Large intestine (tissue), 12 donors: ENCODE measurements at places on chromosomes 16 and 17. TPM values are rescaled to one million over a fixed set of nuclear protein-coding genes. Genes with fewer than 3 reads are reported as not detected.

DNA sequence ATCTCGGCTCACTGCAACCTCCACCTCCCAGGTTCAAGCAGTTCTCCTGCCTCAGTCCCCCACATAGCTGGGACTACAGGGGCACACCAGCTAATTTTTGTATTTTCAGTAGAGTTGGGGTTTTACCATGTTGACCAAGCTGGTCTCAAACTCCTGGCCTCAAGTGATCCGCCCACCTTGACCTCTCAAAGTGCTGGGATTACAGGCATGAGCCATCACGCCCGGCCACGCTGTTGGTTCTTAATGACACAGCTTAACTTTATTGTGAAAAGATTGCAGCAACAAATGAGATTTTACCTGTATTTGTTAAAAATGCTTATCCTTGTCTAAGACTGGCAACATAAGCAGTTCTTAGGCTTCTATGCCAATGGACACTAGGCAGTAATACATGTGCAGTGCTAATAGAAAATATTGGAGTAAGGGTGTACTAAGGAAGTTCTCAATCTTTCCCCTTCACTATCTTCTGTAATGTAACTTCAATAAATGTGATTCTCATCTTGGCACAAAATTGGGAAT is 2.9 kb downstream of the UBB start:
- no peaks in the 10 kb centered on the region for H3K27me3 ChIP-seq
- peak overlapping the region; percentile 21 for H3K4me3 ChIP-seq
- peaks cover 24% of the 10 kb centered on the region for H3K4me1 ChIP-seq
- no peak for DNase-seq
- peaks cover 24% of the 10 kb centered on the region for H3K36me3 ChIP-seq
- H3K27ac ChIP-seq, result no peak overlapping the region

- H3K27me3 ChIP-seq, result no peaks in the 10 kb centered on the region
- no peak overlapping the region for H3K4me3 ChIP-seq
- H3K4me1 ChIP-seq, result no peaks in the 10 kb centered on the region
- no peak for DNase-seq
- no peak overlapping the region for H3K27ac ChIP-seq
Measured at GRCh38 chr16:59210955-59211541, 476.9 kb upstream of the GOT2 start.

- no peaks in the 10 kb centered on the region for H3K36me3 ChIP-seq
- DNase-seq, result no peak
- H3K27me3 ChIP-seq, result peaks cover 3% of the 10 kb centered on the region
- no peaks in the 10 kb centered on the region for H3K4me1 ChIP-seq
- no peak overlapping the region for H3K27ac ChIP-seq
- H3K4me3 ChIP-seq, result no peak overlapping the region
Measured at GRCh38 chr16:50428116-50428515, 59.3 kb upstream of the BRD7 start.

DNA sequence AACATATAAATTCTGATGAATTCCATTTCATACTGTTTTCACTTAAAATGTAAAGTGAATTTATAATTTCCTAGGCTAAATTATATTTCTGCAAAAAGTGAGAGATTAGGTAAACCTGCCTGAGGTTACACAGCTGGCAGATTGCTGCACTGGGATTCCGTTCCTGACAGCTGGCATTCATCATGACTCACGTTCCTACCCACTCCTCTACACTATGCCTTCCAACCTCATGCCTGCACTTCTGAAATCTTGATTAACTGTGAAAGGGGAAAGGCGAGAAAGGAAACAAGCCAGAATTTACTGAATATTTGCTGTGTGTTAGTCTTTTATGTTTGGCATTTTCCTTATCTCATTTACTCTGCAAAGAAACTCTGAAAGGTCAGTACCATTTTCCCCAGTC is 73.3 kb upstream of the MON1B start:
- H3K27me3 ChIP-seq, result no peaks in the 10 kb centered on the region
- no peaks in the 10 kb centered on the region for H3K4me1 ChIP-seq
- DNase-seq, result no peak
- H3K36me3 ChIP-seq, result no peaks in the 10 kb centered on the region

DNA sequence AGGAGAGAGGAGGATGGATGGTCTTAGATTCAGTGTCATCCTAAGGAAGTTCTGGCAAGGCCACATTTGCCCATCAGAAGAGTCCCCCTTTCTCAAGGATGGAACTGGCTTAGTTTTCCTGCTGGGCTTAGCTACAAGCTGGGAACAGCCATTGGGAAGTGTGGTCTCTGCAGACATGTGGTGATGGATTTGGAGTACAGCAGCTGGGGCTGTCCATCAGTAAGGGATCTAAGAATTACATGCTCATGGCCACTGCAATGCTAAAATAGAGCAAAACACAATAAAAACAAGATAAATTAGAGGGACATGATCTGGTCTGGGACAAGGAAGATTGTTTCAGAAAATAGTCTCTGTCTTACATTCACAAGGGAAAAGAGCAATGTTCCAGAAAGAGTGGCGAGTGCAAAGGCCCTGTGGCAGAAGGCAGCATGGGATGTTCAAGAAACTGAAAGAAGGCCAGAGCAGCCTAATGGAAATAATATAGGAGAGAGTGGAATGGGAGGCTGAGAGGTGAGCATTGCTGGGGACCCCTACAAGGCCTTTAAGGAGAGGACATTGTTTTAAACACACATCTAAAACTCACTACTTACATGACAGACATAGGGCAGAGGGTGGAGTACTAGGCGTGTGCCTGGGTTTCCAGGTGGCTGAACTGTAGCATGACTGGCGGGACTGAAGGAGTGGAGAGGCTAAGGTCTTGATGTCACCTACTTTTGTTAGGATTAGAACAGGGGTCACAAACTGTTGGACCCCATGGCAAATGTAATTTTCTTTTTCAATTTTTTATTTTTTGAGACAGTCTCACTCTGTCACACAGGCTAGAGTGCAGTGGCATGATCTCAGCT is 17.0 kb upstream of the TOX3 start:
- peaks cover 36% of the 10 kb centered on the region for H3K4me1 ChIP-seq
- no peak overlapping the region for H3K4me3 ChIP-seq
- H3K27me3 ChIP-seq, result no peaks in the 10 kb centered on the region

WDR59 gene
- polyA plus RNA-seq, result 66.8 TPM

ST6GALNAC2 gene
- 3.9 TPM for polyA plus RNA-seq

CASKIN1 gene
- 0.96 TPM for polyA plus RNA-seq

KRTAP9-8 gene
- polyA plus RNA-seq, result not detected

DNAH3 gene
- 0.16 TPM for polyA plus RNA-seq

VPS35 gene
- 158 TPM for polyA plus RNA-seq
